Activated CD4-positive, alpha-beta T cell treated with anti-CD3 and anti-CD28 coated beads, Interleukin-2, amount 50 U/mL, for 24 hours (primary cell): ENCODE measurements at places on chromosomes 5 and 9.

DNA sequence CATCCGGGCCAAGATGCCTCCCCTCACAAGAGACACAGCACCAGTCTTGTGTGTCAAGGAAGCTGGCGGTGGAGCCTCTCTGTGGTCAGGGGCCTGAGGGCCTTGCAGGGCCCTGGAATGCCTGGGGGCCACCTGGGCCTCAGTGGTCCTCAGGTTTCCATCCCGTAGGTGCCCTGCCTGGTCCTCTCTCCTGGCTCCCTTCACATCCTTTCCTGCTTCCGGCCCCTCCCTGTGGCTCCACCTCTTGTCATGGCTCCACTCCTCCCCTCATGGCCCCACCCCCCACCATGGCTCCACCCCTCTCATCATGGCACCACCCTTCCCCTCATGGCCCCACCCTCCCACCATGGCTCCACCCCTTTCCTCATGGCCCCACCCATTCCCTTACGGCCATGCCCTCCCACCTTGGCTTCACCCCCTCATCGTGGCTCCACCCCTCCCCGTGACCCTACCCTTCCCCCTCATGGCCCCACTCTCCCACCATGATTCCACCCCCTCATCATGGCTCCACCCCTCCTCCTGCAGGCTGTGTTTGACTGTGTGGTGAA lies 175.8 kb downstream of the CACNA1B start:
- no peak for DNase-seq

DNA sequence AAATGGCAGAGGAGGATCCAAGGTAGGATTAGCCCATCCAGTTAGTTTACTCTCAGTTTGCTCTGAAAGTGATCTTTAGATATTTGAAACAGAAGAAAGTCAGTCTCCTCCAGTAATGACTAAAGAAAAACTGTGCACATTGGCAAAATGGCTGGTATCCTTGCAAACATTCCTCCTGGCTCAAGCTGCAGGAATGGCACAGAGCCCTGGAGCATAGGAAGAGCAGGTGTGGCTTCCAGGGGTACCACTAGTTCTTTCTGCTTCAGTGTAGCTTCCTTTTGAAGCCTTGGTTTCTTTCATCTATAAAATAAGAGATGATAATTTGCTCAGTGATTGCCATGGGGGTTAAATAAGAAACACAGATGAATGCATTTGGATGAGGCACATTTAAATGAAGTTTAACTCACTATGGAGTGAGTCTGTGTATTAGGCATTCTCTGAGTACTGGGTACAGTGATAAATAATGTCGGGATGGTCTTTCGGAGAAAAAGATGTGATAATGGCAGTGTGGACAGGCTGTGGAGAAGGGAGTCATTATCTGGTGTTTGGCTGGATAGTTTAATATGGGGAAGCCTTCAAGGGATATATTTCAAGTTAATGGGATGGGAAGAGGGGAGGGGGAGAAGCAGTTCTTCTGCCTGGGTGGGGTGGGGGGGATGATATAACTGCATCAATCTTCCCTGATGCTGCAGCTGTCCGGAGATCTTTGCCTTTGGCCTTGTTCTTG lies 217.3 kb upstream of the KLF4 start:
- no peak for DNase-seq

- no peak for DNase-seq
Observed at GRCh38 chr9:33748633-33749304, 46.6 kb upstream of the PRSS3 start.

GRCh38 chr9:4463824-4464223 lies 26.4 kb upstream of the SLC1A1 start:
- DNase-seq: no peak

DNA sequence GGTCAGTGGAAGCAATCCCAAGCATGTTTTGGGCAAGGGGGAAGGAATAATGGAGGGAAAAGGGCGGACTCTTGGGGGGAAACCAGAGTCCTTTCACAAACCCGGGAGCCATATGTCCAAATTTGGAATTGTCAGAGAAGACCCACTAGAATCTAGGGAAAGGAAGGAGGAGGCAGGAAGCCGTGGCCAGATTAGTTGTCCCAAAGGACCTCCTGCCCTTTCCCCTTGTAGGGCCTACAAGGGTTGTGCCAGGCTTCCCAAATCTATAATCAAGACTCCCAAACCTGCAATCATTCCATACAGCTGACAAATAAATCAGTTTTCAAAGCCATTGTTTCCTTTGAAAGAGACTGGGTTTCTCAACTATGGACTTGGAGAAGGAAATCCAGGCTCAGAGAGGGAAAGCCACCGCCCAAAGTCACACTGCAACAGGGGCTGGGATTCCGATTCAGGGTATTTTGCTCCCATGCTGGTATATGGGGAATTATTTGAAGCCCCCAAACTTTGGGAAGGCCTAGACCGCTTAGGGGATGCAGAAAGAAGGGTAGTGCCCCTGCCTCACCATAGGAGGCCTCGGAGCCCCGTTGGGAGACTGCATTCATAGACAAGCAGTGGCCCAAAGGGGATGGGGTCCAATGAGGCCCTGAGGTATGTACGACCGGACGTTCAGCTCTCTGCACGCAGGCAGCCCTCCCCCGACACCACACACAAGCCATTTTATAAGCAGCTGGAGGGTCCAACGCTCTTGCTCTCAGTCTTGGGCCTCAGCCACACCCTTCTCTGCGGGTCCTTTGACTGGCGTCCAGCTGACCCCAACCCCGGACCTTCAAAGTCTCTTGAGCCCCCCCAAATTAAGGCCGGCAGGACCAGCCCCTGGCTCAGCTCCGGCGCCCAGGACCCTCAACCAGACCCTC lies 815 bp downstream of the ANXA6 start:
- no peak for DNase-seq

DNA sequence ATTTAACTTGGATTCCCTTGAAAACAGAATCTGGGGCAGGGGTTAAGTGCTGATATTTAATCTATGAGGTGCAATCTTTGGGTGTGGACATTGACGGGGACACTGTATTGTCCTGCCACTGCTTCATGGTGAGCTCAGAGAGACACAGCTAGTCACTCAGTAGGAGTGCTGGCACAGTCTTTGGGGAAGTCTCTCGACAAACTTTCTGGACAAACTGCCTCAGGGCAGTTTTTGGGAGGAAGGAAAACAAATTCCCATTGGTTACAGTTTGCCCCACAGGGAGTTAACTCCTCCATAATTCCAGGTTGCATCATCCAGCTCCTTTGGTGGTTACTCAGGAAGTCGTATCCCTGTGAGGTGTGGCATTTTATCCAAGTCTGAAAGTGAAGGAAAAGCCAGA lies 17.9 kb downstream of the HNRNPK start:
- no peak for DNase-seq

GRCh38 chr5:179319741-179320281 lies 25.4 kb downstream of the ADAMTS2 start:
- DNase-seq: no peak

DNA sequence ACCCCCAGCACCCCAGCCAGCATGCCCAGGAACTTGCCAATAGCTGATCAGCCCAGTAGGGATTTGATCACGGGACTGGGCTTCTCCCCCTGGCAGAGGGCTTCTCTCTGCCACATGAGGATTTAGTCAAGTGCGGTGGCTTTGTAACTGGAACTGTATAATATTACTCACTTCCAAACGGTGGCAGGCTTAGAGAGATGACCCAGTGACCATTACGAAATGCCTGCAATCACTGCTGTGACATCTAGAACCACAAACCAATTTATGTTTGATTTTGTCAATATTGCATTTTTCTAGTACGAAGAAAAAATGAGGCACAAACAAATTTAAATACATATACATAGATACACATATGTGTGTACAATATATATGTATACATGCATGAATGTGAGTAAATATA lies 192.1 kb downstream of the ERCC6L2 start:
- DNase-seq: no peak

- no peak for DNase-seq
Observed at GRCh38 chr9:33092634-33093033, 16.2 kb upstream of the SMU1 start.

GRCh38 chr9:111149018-111149759 lies 110.9 kb upstream of the LPAR1 start:
- no peak for DNase-seq

DNA sequence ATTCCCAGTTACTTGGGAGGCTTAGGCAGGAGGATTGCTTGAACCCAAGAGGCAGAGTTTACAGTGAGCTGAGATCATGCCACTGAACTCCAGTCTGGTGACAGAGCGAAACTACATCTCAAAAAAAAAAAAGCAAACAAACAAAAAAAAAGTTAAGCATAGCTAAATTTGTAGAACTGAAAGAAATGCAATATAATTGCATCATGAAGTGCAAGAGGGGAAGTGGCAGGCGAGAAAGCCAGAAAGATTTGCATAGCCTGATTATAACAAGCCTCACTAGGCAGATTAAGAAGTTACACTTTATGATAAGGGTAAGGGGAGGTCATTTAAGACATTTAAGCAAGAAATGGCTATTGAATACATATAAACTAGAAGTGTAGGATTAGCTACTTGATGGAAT lies 187.1 kb downstream of the EDIL3 start:
- no peak for DNase-seq

DNA sequence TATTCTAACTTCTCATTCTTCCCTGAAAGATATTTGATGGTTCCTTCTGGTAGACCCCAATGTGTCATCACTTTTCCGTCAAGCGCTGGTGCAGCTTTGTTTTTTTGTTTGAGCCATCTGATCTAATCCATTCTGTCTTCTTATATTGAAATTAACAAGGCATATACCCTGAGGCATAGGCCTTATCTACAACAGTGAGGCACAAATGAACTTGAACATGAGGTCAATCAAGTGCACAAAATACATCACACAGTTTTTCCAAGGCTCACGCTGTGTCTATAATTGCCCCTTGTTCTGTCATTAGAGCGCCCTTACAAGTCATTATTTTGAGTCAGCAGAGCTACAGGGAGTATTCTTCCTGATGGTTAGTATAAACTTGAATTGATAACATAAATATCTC lies 406.6 kb downstream of the MAT2B start:
- no peak for DNase-seq

DNA sequence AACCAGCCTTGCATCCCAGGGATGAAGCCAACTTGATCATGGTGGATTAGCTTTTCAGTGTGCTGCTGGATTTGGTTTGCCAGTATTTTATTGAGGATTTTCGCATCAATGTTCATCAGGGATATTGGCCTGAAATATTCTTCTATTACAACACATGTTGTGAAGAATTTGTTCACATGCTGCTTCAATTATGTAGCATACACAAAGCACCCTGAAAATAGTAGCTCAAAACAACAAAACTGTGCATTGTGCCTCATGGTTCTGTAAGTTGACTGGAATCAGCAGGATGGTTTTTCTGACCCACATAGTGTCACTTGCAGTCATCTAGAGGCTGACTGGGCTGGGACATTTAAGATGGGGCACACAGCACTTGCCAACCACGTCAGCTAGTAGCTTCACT lies 193.9 kb downstream of the SYK start:
- DNase-seq: no peak

DNA sequence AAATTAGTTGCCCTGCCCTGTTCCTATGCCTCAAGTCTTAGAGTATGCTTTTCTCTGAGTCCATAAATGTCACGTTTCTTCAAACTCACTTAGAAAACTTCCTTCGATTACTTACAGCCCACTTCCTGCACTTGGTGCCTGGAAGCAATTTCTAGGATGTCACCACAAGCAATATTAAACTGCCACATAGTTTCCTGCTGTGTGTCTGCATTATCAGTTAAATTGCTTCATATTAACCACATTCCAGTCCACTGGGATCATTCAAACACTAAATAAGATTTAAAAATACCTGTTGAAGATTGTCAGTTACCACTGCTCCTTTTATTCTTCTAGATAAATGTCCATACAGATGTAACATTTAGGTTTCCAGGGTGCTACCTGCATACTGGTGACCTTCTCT lies 4.1 kb downstream of the DENND1A start:
- DNase-seq: no peak

GRCh38 chr5:111863801-111864200 lies 106.8 kb upstream of the NREP start:
- no peak for DNase-seq

GRCh38 chr5:54442271-54442670 lies 13.2 kb upstream of the HSPB3 start:
- DNase-seq: no peak

DNA sequence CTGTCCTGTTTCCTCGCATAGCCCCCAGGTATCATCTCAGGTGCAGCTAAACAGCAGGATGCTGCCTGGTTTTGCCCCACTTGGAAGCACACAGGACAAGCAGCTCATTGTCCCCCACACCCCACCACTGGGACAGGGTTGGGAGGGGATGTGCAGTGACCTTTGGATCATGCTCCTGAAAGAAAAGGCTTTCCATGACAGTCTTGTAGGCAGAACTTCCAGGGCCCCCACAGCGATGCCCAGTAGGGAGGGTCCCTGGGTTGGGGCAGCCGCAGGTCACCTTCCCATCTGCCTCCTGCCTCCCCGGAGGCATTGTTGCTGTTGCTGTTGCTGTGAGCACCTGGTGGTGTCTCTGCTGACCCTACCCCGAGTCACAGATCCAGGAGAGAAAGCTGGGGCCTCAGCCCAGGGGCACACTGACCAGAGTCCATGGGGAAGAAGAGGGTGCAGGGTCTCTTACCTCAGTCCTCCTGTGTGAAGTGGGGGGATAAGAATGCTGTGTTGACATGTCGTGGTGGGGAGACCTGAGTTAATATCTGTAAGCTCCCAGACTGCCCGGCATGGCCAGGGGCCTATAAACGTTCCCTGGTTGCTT lies 8.5 kb downstream of the CEP72 start:
- no peak for DNase-seq

GRCh38 chr5:62143268-62144229 lies 162.5 kb upstream of the KIF2A start:
- DNase-seq: no peak

DNA sequence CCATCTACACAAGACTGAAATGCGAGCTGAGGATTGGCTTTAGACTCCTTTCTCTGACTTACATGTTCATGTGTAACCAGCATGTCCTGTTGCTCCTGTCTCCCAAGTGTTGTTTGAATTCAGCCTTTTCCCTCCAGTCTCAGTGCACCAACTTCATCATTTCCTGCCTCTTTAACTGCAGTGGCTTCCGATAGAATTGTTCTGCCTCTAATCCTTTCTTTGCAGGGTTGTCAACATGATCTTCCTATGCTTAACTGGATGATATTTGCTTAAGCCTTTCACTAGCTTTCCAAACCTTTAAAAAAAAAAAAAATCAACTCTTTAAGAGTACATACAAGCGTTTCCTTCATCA lies 6.7 kb upstream of the FYB1 start:
- no peak for DNase-seq

GRCh38 chr9:20703146-20703545 lies 19.1 kb downstream of the FOCAD start:
- DNase-seq: no peak

GRCh38 chr9:6183227-6183551 lies 32.4 kb upstream of the IL33 start:
- no peak for DNase-seq

DNA sequence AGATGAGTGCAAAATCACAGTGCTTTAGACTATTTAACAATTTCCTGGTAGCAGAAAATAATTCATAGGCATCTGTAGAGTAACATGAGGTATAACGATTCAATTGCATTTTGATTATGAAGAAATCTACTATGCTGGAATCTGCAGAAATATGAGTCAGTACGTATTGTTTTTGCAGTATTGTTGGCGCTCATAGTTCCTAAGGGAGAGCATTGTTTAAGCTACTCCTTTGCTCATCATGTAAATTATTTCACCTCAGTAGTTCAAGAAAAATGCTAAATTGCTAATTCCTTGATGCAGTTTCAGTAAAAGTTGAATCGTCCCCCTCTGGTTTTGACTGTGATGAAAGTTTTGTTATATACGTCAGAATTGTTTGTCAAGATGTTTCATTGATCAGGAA lies 458.4 kb downstream of the HINT1 start:
- DNase-seq: no peak
